ENCODE measurements at places on chromosomes 2 and 18. TPM values are rescaled to one million over a fixed set of nuclear protein-coding genes. Genes with fewer than 3 reads are reported as not detected.

- H3K36me3 ChIP-seq = no peaks in the 10 kb centered on the region
- H3K4me3 ChIP-seq = no peak overlapping the region
- peaks cover 37% of the 10 kb centered on the region for H3K4me1 ChIP-seq
- no peak for DNase-seq
These were observed 33.1 kb downstream of the CHN1 start for GRCh38 chr2:174971868-174972781.

DNA sequence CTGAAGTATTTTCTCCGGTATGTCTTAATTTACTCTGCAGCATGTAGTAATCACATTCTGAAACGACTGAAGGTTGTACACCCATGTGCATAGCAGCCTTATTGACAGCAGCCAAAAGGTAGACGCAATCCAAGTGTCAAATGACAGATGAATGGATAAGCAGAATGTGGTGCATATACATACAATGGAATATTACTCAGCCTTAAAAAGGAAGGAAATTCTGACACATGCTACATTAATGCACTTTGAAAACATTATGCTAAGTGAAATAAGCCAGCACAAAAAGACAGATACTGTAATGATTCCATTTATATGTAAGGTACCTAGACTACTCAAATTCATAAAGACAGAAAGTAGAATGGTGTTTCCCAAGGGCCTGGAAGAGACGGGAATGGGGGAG is 88.0 kb upstream of the EFEMP1 start:
- H3K27me3 ChIP-seq = no peaks in the 10 kb centered on the region
- H3K36me3 ChIP-seq = no peaks in the 10 kb centered on the region
- no peak for DNase-seq
- no peak overlapping the region for H3K4me3 ChIP-seq
- H3K27ac ChIP-seq = no peak overlapping the region
- peaks cover 12% of the 10 kb centered on the region for H3K4me1 ChIP-seq

DNA sequence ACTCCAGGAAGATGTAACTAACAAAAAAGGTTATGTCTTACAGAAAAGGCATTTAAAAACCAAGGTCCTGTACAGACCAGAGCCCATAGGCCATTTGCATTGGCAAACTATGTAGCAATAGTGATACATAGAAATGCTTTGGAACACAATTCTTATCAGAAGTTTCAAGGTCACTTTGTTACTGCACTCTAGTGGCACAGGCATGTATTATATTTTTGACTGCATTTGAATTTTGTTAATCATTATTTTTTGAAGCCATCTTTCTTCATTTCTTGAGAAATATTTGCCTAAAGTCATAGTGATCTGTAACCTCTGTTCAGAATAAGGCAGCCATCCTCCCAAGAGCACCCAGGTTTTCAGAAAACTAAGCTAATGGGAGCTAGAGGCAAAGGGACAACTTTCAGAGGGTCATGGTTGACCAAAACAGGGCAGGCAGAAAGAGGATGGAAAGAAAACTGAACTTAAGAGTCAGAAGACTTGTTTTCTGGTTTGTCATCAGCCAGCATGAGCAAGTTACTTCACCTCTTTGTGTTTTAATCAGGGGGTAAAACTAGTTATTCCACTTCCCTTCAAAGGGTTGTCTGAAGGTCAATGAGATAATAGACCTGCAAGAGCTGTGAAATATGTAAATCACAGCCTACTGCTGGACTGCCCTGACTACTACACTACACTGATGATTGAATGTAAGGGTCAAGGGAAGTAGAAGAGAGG is 41.5 kb downstream of the SLC38A11 start:
- no peak overlapping the region for H3K4me3 ChIP-seq
- peak overlapping the region; percentile 45 for H3K27ac ChIP-seq
- H3K27me3 ChIP-seq = no peaks in the 10 kb centered on the region
- H3K4me1 ChIP-seq = peaks cover 52% of the 10 kb centered on the region
- no peak for DNase-seq

- H3K27ac ChIP-seq = no peak overlapping the region
- H3K27me3 ChIP-seq = no peaks in the 10 kb centered on the region
- peaks cover 54% of the 10 kb centered on the region for H3K36me3 ChIP-seq
- H3K4me1 ChIP-seq = no peaks in the 10 kb centered on the region
- no peak for DNase-seq
These were observed 101.2 kb downstream of the UBR3 start for GRCh38 chr2:169928463-169928864.

- H3K4me1 ChIP-seq = no peaks in the 10 kb centered on the region
- no peak for DNase-seq
- H3K27me3 ChIP-seq = no peaks in the 10 kb centered on the region
- H3K27ac ChIP-seq = no peak overlapping the region
- no peak overlapping the region for H3K4me3 ChIP-seq
These were observed 363.6 kb downstream of the CTNNA2 start for GRCh38 chr2:79876430-79876829.

GRCh38 chr2:65630643-65631042 is 198.2 kb upstream of the SPRED2 start:
- H3K27ac ChIP-seq = no peak overlapping the region
- no peak for DNase-seq
- H3K4me3 ChIP-seq = no peak overlapping the region
- H3K4me1 ChIP-seq = no peaks in the 10 kb centered on the region
- H3K36me3 ChIP-seq = no peaks in the 10 kb centered on the region

The OSR1 gene
- total RNA-seq = 2.7 TPM

DNA sequence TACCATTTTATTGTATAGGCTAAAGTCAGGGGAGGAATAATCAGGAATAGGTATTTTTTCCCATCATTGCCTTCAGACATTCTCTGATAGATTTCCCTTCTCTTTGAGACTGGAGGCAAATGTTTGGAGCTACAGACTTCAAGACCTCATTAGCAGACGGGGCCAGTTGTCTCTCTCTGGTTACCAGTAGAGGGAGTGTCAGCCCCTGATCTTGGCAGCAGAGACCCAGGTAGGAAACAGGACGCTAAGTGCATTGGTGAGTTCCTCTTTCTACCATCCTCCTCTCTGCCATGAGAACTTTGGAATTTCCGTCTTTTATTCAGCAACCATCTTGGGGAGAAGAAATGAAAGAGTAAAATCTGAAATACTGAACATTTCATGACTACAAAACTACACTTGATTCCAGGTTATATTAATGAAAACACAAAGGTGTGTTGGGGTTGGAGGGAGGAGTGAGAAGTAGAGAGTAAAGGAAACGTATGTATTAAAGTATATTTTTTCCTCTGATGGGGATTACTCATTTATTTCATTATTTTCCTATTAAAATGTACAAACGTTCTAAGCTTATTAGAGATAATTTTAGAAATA is 186.2 kb upstream of the GCFC2 start:
- H3K4me3 ChIP-seq = no peak overlapping the region
- no peaks in the 10 kb centered on the region for H3K4me1 ChIP-seq
- no peak for DNase-seq
- H3K27me3 ChIP-seq = peaks cover 5% of the 10 kb centered on the region

The TEX261 gene
- 50.7 TPM for total RNA-seq

The SH2D6 gene
- total RNA-seq = not detected

- no peak for DNase-seq
- H3K27ac ChIP-seq = no peak overlapping the region
- H3K27me3 ChIP-seq = no peaks in the 10 kb centered on the region
- H3K4me3 ChIP-seq = no peak overlapping the region
- no peaks in the 10 kb centered on the region for H3K4me1 ChIP-seq
- no peaks in the 10 kb centered on the region for H3K36me3 ChIP-seq
These were observed 1059.2 kb upstream of the LRRTM1 start for GRCh38 chr2:81363800-81364199.

The GAREM1 gene
- total RNA-seq = 8.6 TPM

DNA sequence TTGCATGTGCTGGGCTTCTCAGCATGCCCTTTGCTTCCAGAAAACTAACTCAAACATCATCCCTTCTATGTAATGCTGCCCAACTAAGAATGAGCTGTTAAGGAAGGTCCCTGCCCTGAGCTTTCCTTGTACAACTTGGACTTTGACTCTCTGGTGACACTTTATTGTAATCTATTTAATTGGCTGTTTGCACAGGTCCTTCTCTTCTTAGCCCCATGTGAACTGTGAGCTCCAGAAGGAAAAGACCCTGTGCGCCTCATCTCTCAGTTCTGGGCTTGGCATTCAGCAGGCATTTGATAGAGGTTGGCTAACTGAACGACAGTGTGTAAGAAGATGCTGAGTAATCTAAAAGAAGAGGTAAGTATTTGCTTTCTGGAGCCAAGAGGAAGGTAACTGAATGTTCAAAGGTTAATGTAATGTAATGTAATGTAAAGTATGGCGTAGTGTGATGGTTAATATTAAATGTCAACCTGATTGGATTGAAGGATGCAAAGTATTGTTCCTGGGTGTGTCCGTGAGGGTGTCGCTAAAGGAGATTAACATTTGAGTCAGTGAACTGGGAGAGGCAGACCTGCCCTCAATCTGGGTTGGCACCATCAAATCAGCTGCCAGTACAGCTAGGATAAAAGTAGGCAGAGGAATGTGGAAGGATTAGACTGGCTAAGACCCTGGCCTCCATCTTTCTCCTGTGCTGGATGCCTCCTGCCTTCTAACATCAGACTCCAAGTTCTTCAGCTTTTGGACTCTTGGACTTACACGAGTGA is 60.8 kb upstream of the CCDC195 start:
- no peak overlapping the region for H3K4me3 ChIP-seq
- no peaks in the 10 kb centered on the region for H3K36me3 ChIP-seq
- DNase-seq = no peak
- peaks cover 18% of the 10 kb centered on the region for H3K27me3 ChIP-seq

- H3K4me3 ChIP-seq = no peak overlapping the region
- DNase-seq = no peak
- H3K36me3 ChIP-seq = no peaks in the 10 kb centered on the region
- no peak overlapping the region for H3K27ac ChIP-seq
These were observed 65.2 kb downstream of the POU3F3 start for GRCh38 chr2:104919127-104919526.

DNA sequence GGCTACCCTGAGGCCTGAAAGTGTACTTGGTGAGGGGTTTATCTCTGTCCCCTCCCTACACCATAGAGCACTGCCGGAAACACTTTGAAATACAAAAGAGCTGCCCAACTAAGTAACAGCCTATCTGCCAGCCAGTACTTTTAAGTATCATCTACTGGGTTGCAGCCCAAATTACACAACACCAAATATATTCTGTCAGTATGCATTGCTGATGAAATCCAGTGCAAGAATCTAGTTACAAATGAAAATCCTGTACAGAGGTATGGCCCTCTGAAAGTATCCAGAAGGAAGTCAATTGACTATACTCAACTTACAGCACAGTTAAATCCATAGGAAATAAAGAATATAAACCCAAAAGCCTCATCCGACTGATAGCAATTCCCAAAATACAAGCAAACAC is 280.8 kb downstream of the CCDC85A start:
- no peak overlapping the region for H3K27ac ChIP-seq
- H3K4me3 ChIP-seq = no peak overlapping the region
- no peaks in the 10 kb centered on the region for H3K36me3 ChIP-seq
- no peaks in the 10 kb centered on the region for H3K27me3 ChIP-seq
- no peaks in the 10 kb centered on the region for H3K4me1 ChIP-seq
- DNase-seq = no peak

GRCh38 chr2:232038251-232038880 is 76.9 kb downstream of the DIS3L2 start:
- H3K4me3 ChIP-seq = no peak overlapping the region
- H3K4me1 ChIP-seq = peaks cover 13% of the 10 kb centered on the region
- no peaks in the 10 kb centered on the region for H3K27me3 ChIP-seq
- H3K36me3 ChIP-seq = peaks cover 29% of the 10 kb centered on the region
- DNase-seq = no peak
- H3K27ac ChIP-seq = no peak overlapping the region

The CCNT2 gene
- 16.9 TPM for total RNA-seq

DNA sequence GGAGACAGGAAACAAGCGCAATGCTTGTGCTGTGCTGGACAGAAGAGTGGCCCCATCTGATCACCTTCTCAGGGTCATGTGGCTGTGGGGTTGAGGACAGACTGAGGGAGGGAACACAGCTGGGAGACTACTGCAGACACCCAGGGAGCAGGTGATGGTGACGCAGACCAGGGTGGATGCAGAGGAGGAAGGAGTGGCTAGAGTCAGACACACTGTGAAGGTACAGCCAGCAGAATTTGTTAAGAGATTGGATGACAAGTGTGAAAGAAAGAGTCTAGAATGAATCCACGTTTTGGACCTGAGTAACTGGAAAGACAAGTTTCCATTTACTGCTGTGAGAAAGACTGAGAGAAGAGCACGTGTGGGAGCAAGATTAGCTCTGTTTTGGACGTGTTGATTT is 15.9 kb upstream of the POMC start:
- no peaks in the 10 kb centered on the region for H3K4me1 ChIP-seq
- no peaks in the 10 kb centered on the region for H3K36me3 ChIP-seq
- no peak for DNase-seq
- H3K27ac ChIP-seq = no peak overlapping the region

The CROCC2 gene
- total RNA-seq = not detected

The ASB18 gene
- total RNA-seq = 11.3 TPM

GRCh38 chr2:235045336-235045972 is 93.6 kb downstream of the SH3BP4 start:
- no peak overlapping the region for H3K4me3 ChIP-seq
- peaks cover 27% of the 10 kb centered on the region for H3K36me3 ChIP-seq
- no peaks in the 10 kb centered on the region for H3K27me3 ChIP-seq
- H3K27ac ChIP-seq = no peak overlapping the region

- no peaks in the 10 kb centered on the region for H3K36me3 ChIP-seq
- no peaks in the 10 kb centered on the region for H3K4me1 ChIP-seq
- no peaks in the 10 kb centered on the region for H3K27me3 ChIP-seq
- no peak overlapping the region for H3K4me3 ChIP-seq
These were observed 206.2 kb downstream of the SRBD1 start for GRCh38 chr2:45404807-45405297.

GRCh38 chr2:29463181-29463900 is 348.1 kb downstream of the CLIP4 start:
- no peaks in the 10 kb centered on the region for H3K36me3 ChIP-seq
- H3K27me3 ChIP-seq = no peaks in the 10 kb centered on the region
- no peaks in the 10 kb centered on the region for H3K4me1 ChIP-seq
- H3K27ac ChIP-seq = no peak overlapping the region

The RAB11FIP5 gene
- 21.8 TPM for total RNA-seq

All from left ventricle myocardium inferior (tissue), 1 donor.